ENCODE measurements at places on chromosomes 2 and 18.

GRCh38 chr2:30464544-30465170, 17.6 kb downstream of the LCLAT1 start:
- DNase-seq, result no peak

DNA sequence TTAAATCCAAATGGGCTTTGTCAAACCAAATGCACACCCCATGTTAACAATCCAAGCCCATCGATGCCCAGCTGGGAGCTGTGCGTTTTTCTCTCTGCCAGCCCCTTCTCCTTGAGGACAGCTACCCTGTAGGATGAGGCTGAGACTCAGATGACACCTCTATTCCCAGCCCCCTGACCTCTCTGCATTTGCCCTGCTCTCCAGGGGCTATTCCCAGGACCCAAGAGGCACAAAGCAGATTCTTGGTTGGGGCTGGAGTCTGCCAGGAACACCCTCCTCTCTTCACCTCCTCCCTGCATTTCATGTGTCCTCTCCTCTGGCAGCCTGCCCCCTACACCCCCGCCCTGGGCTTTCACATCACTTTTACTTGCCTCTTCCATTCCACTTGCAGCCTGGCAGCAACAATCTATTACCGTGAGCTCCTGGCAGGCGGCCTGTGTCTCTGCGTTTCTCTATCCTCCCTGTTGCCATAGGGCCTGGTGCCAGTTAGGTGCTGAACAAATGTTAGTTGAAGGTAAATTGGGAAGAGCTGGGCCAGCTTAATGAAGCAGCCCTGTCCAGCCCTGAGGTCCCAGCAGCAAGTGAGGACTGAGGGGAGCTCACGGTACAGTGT, 51.8 kb downstream of the ADD2 start:
- no peak for DNase-seq

GRCh38 chr2:198546122-198546521, 741.7 kb downstream of the PLCL1 start:
- no peak for DNase-seq

DNA sequence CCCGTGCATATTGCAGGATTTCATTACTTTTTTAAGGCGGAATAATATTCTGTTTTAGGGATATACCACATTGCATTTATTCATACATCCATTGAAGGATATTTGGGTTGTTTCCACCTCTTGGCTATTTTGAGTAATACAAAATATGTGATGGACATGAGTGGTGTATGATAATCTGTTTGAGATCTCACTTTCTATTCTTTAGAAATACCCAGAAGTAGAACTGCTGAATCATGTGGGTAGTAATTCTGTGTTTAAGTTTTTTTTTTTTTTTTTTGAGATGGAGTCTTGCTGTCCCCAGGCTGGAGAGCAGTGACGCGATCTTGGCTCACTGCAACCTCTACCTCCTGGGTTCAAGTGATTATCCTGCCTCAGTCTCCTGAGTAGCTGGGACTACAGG, 201.4 kb downstream of the NYAP2 start:
- no peak for DNase-seq

DNA sequence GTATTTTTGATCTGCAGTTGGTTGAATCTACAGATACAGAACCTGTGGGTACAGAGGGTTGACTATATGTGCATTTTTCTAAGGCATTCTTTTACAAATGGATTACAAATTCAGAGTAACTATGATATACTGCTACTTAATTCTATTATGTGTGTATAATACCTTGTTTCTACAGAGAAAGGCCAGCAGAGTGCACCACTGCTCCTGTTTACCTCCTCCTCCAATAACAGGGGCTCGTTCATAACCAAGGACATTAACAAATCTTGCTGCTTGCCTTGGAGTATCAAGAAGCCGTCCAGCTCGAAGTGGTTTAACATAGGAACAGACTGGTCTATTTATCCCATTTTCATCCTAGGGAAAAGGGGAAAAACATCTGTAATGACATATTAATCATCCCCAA, 16.4 kb downstream of the CEP76 start:
- DNase-seq, result no peak

DNA sequence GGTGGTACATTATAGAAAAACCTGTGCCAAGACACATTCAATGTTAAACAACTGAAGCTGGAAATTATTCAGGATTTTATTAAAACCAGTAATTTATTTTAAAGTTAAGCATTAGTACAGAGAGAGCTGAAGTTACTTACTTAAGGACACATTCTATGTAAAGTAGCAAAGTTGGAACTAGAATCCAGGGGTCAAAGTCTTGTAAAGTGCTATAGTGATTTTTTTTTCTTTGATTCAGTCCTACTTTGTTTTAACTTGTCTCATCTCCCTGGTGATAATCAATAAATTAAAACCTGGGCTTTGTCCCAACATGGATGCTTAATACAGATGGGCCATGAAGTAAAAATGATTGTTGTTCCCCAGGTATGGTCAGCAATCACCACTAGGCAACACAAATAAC, 1271.8 kb upstream of the CHAC2 start:
- DNase-seq, result no peak
